ENCODE measurements at places on chromosomes 1 and 21.

DNA sequence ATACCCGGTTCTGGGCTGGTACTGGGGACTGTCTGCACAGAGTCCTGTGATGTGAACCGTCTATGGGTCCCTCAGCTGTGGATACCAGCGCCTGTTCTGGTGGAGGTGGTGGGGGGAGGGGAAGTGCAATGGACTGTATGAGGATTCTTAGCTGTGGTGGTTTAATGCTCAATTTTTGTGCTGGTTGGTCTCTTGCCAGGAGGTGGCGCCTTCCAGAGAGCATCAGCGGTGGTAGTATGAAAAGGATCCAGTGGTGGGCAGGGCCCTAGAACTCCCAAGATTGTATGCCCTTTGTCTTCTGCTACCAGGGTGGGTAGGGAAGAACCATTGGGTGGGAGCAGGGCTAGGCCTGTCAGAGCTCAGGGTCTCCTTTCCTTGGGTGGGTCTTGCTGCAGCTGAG is 89.4 kb upstream of the B3GALT2 start:
- DNase-seq = no peak

- no peak for DNase-seq
Observed at GRCh38 chr1:98176936-98177335, 256.1 kb upstream of the DPYD start.

- DNase-seq = no peak
Observed at GRCh38 chr1:50458507-50458906, 35.3 kb upstream of the DMRTA2 start.

DNA sequence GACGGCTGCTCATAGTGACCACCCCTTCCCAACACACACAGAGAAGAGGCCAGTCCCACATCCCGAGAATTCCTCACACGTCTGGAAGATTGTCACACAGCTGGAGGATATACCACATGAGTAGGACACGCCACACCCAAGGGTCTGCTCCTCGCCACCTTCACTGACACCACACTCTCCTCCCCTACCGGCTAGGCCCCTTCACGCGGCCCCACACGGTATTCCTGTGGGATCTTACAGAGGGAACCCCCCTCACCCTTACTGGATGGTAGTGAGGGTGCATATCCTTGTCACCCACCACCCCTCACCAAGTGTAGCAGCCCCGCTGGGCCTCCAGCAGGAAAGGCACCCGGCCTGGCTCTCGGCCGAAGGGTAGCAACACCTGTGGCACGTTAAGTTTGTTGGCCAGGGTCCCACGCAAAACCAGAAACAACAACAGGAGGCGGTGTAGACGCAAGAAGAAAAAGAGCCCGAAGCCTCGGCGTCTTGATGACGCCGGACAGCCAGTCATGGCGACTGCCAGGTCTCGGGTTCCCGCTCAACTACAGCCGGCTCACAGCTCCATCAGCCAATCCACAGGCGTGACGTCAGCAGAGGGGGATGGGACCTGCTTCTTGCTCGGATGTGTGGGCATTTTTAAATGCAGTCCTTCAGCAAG is at the start of gene NUP210L:
TSS of gene NUP210L (minus strand) at position 540 of the 658 bp plus-strand sequence.
- no peak for DNase-seq

DNA sequence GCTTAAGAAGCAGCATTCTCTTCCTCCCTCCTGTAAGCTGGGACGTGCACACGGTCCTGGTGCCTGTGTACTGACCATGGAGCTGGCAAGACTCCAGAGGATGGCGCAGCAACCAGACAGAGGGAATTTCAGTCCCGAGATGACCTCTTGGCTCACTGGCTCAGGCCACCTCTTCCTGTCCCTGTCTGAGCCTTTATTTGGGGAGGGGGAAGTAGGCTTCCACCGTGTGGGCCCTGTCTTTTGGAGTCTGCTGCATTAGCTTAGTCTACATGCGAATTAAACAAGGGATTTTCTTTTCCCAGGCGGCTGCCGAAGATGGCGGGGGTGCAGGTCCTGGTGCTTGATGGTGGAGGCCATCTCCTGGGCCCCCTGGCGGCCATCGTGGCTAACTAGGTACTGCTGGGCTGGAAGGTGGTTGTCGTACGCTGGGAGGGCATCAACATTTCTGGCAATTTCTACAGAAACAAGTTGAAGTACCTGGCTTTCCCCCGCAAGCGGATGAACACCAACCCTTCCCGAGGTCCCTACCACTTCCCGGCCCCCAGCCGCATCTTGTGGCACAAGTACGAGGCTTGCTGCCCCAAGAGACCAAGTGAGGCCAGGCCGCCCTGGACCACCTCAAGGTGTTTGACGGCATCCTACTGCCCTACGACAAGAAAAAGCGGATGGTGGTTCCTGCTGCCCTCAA is 10.2 kb downstream of the IL24 start:
- no peak for DNase-seq
